ENCODE measurements at places on chromosomes 3 and 15.
A peak's percentile ranks its signal among the peaks of the same experiment; 100 is the strongest.

GRCh38 chr3:154218728-154219127 is 97.5 kb downstream of the ARHGEF26 start:
- DNase-seq: no peak

GRCh38 chr3:128878556-128879124 is 780 bp upstream of the ACAD9 start:
- peak; percentile 9 for DNase-seq

DNA sequence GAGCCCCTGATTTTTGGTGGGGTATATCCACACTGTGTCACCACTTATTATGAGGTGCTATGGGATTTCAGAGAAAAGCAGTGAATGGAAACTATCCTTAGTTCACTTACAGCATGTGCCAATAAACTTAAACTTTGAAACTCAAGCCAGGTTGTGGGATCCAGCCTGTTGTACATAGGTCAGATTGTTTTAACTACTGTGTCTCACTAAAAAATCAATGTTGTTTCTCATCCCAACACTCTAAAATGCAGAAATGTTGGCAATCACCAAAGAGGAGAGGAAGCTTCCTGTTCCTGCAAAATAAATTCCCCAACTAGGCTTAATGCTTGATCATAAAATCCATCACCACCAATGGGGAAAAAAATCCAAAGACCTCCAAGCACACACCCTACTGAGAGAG is 173.7 kb upstream of the ONECUT1 start:
- DNase-seq: no peak

GRCh38 chr15:25670621-25671020 is 192.5 kb downstream of the ATP10A start:
- no peak for DNase-seq

- DNase-seq: no peak
These were observed 1.3 kb downstream of the TOP2B start for GRCh38 chr3:25663347-25663868.

- DNase-seq: no peak
These were observed 1034.6 kb downstream of the DIPK2A start for GRCh38 chr3:145006271-145006670.

GRCh38 chr15:90823455-90823974 is 44.9 kb upstream of the FURIN start:
- DNase-seq: no peak

- DNase-seq: no peak
These were observed 2.3 kb downstream of the OCA2 start for GRCh38 chr15:28096670-28097431.

DNA sequence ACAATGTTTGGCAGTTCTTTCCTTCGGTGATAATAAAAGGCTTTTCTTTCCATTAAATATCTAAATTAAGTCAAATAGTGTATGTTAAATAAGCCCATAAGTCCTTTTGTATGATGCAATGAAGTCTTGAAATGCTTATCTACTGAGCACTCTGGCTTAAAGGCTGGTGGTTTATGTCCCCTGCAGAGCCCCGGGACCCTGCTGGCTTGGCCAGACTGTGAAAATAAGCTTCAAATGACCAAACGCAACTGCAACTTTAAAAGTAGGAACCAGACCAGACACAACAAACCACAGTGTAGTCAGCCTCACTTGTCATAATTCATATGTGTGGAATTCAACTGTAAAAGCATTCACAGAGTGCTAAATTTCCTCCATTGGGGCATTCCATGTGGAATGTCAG is 72.5 kb downstream of the FOXP1 start:
- no peak for DNase-seq

DNA sequence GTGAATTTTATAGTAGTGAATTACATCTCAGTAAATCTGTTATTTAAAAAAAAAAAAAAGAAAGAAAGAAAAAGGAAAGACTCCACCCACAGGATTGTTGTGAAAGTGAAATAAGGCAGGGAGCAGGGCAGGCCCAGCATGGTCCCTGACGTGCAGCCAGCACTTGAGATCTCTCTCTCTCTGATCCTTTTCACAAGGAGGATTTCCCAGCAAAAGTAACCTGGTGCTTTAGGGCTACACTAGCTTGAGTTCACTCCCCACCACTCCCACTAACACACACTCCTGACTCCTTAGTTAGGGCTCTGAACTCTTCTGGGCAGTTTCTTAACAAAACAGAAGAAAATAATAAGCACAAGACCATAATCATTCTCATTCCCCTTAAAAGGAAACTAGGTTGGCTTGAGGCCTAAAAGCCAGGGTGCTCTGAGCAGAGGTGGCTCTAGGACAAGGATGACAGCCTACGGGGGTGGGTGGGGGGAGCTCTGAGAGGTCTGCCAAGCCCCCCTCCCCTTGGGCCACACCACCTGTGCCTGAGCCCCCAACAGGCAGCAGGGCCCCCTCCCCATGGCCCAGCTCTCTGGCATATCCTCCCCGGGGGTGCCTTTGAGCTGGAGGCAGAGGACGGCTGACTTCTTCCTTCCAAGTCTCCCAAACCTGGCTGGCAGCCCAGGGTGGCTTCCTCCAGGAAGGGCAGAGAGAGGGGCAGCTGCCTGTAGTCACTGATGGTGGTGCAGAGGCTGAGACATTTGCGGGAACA is 856 bp downstream of the TMEM40 start:
- DNase-seq: no peak

DNA sequence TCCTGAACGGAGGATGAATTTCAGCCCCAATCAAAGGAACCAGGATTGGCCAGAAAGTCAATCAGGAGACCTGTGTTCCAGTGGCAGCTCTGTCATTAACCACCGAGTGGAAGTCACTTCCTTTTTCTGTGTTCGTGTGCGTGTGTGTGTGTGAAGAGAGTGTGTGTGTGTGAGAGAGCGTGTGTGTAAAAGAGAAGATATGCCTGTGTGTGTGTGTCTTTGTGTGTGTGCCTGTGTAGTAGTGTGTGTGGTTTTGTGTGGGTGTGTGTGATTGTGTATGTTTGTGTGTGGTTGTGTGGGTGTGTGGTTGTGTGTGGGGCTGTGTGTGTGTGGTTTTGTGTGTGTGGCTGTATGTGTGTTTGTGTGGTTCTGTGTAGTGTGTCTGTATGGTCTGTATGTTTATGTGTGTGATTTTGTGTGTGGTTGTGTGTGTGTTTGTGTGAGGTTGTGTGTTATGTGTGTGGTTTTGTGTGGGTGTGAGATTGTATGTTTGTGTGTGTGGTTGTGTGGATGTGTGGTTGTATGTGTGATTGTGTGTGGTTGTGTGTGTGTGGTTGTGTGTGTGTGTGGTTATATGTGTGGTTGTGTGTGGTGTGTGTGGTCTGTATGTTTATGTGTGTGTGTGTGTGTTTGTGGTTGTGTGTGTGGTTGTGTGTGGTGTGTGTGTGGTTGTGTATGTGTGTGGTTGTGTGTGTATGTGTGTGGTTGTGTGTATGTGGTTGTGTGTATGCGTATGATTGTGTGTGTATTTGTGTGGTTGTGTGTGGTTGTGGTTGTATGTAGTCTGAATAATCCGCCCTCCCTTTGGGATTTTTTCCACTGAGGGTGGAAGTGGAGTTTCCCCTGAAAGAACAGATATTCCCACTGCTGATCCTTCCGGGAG is 314.4 kb downstream of the SHQ1 start:
- DNase-seq: no peak

GRCh38 chr15:89023311-89023961 is 64.8 kb upstream of the ABHD2 start:
- DNase-seq: no peak

GRCh38 chr3:112779558-112780480 is 66.8 kb downstream of the CD200R1L start:
- no peak for DNase-seq

DNA sequence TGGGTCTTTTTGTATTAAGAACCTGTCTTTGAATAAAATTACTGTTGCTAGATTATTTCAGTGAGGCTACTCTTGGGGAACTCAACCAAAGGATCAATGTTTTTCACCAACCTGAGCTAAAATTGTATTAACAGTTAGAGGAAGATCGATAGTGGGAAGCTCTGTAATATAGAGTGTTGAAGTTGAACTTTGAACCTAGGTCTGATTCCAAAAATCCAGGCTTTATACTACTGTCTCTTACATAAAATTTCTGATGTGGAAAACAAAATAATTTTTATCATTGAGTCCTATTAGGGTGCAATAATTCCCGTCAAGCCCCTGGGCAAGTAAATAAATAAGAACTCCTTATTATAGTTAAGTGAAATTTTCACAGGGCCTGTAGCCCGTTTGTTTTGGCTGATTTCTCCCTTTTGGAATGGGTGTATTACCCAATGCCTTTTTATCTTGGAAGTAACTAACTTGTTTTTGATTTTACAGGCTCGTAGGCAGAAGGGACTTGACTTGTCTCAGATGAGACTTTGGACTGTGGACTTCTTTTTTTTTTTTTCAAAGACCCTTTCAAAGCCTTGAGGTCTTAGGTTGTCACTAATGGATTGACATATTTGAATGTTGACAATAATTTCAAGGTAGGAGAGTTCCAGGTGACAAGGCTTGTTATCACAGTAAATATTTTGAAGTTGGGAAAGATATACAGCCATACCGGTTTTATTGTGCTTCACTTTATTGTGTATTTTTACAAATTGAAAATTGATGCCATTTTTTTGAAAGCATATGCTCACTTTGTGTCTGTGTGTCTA is 276.1 kb downstream of the NFKBIZ start:
- DNase-seq: no peak

- DNase-seq: no peak
These were observed 65.8 kb downstream of the AAGAB start for GRCh38 chr15:67188551-67189218.

DNA sequence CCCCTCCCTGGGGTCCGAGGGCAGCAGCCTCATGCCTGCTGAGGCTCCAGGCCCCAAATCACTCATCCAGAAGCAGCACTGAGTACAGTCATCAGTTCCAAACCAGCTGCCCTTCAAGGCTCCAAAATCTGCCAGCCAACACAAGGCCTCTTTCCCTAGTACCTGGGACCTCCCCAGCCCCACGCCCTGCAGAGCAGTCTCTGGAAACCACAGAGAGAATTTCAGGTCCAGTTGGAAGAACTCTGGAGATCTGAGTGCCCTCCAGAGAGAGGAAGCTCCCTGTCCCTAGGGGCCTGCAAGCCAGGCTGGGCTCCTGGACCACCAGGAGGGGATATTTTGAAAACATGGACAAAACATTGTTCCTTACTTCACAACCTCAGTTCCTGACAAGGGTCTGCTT is 26.2 kb downstream of the TKT start:
- DNase-seq: no peak

GRCh38 chr3:190096345-190096744 is 24.4 kb downstream of the P3H2 start:
- no peak for DNase-seq

- no peak for DNase-seq
These were observed 293.7 kb upstream of the TRIM42 start for GRCh38 chr3:140384028-140384771.

DNA sequence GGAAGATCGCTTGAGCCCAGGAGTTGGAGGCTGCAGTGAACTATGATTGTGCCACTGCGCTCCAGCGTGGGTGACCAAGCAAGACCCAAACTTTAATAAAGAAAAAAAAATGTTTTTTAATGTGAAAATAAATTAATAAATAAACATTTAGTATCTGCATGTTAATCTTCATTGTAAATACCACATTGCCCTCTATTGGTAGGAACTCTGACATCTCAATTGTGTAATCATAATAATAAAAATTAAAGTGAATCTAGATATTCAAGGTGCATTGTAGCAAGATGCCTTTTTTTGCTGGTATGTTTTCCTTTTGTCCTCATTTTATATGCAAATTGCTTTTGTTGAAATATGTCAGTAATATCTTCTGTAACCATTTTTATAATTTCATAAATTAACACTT is 95.0 kb upstream of the LIMD1 start:
- DNase-seq: no peak

DNA sequence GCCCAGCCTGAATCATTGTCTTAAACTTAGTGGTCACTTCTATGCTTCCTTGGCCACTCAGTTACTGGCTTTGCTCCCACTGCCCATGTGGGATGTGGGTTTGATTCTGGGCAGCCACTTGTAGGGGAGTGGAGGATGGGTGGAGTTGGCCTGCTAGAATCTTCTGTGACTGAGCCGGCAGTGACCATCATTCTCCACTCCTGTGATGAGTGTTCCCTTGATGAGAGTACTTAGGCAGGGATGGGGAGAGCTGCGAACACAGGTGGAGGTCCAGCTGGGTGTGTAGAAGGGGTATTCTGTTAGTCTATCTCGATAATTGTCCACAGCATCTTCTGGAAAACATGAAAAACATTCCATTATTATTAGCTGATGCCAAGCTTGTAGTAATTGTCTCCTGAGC is 8.0 kb downstream of the TM6SF1 start:
- DNase-seq: no peak

- no peak for DNase-seq
These were observed 43.1 kb downstream of the FSTL1 start for GRCh38 chr3:120407508-120408287.

DNA sequence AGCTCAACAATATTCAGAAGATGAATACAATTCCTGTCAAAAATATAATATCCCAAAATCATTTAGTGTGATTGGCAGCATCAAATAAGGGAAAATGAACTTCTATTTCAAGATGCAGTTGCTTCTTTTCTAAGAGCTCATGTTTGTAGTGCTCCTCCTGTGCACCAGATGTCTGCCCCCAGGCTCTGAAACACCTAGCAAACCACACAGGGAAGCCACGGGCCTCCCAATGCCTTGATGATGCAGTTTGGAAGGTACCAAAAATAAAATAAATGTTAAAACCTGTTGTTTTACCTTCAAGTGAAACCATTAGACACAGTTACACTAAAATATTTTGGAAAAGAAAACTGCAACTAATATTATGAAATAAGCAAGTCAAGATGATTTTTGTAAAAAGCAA is 22.2 kb downstream of the CFAP20DC start:
- DNase-seq: no peak

- no peak for DNase-seq
These were observed 77.6 kb upstream of the WNT5A start for GRCh38 chr3:55564726-55565125.

DNA sequence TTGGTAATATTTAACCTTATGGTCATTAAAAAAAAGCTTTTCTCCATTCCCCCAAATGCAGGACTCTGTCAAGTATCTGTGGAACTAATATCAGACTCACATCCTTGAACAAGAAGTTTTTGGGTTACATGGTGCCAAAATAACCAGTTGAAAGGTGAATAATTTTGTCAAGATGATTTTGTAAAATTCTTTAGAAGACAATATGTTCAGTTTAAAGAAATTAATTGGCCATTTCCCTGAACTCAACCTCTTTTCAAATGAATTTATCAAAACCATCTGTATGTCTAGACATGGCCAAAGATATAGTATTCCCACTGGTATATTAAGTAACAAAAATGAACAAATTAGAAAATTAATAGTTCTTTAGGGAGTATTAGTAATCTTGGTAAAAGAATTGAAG is 280.5 kb downstream of the MBNL1 start:
- DNase-seq: no peak

- no peak for DNase-seq
These were observed 24.3 kb downstream of the ATP10A start for GRCh38 chr15:25838871-25839195.

DNA sequence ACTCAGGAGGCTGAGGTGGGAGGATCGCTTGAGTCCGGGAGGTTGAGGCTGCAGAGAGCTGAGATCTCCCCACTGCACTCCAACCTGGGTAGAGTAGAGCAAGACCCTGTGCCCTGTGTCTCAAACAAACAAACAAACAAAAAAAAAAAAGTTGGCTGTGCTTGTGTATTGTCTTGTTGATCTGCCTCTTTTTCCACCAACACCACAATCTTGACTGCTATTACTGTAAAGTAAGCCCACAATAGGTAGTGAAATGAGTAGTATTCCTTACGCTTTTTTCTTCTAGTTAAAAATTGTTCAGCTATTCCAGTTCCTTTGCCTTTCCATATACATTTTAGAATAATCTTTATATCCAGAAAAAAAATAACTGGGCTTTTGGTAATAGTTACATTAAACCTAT is 35.5 kb downstream of the PTH1R start:
- no peak for DNase-seq

GRCh38 chr3:107993771-107994170 is 97.1 kb downstream of the CD47 start:
- no peak for DNase-seq
